ENCODE measurements at places on chromosomes 5 and 9. TPM values are rescaled to one million over a fixed set of nuclear protein-coding genes. Genes with fewer than 3 reads are reported as not detected.

DNA sequence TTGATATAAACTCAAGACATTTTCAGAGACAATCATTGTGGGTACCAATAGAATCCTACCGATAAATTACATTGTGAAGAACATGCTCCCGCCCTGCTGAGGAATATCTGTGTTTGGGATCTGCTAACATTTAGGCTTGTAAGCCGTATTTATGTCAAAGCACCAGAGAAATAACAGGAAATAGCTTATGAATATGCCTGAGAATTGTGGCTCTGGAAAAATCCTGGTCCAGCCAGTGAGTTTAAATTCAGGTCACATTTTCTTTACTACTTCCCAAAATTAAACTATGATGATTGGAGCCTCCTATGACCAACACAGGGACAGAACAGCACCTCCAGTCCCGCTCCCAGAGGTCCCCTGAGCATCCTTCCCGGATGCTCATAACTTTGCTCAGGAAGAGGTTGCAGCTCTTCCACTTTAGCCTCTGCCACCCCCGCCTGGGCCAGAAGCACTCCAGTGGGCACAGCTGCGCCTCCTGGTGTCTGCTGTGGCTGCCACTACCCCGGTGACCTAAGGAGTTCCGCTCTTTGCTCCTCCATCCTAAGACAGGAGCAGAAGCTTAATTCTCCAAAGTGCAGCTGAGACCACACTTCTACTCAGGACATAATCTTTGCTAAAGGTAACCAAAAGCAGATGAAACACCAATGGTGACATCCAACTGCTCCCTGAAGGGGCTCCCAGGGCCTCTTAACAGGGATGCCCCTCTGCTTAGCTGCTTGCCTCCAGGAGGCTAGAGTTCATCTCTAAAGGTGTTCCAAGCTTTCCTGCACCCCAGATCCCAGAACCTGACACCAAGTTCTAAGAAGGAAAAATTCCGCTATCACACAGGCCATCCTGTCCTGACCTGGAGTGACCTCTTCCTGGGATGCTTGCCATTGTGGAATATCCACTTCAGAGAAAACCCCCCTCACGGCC lies 58.8 kb downstream of the SLC1A1 start:
- DNase-seq, result peak; percentile 75

- no peak for DNase-seq
Measured at GRCh38 chr5:121500310-121500709, 351.4 kb upstream of the FTMT start.

Gene ANKRD34B
- total RNA-seq, result not detected

Gene C9orf152
- not detected for total RNA-seq

DNA sequence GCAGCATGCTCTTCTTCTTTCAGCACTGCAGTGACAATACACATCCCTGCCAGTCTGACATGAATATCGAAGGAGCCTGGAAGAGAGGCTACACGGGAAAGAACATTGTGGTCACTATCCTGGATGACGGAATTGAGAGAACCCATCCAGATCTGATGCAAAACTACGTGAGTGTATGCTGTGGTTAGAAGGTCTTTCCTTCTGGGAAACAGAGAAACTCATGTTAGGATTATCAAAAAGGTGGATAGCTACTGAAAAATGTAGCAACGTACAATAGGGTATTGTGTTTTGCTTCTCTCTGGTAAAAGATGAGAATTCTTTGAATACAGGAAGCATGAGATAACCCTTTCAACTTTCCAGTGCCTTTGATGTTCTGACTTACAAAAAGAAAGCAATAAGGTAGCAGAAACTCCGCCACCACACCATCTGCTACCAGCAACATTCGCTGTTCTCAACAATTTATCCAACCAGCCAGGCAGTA lies 133.3 kb downstream of the PCSK5 start:
- DNase-seq, result no peak

DNA sequence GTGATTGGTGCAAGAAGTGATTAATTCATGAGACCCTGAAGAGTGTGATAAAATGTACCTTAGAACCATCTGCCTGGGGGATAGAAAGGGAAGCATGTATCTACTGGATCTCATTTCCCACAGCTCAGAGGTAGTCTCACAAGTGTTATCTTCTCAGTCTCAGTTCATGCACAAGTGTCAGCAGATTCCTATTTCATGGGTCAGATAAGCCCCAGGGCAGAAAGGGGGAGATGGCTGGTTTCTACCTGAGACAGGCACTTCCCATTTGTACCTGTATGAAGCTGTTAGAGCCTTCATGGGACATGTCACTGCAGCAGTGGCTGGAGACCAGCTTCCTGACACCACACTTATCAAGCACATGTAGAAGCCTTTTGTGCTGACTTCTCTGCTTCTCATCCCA lies 45.6 kb upstream of the SMIM15 start:
- no peak for DNase-seq
